SJSA1 (cell line): ENCODE measurements at places on chromosomes 1 and 21. TPM values are rescaled to one million over a fixed set of nuclear protein-coding genes. Genes with fewer than 3 reads are reported as not detected.

DNA sequence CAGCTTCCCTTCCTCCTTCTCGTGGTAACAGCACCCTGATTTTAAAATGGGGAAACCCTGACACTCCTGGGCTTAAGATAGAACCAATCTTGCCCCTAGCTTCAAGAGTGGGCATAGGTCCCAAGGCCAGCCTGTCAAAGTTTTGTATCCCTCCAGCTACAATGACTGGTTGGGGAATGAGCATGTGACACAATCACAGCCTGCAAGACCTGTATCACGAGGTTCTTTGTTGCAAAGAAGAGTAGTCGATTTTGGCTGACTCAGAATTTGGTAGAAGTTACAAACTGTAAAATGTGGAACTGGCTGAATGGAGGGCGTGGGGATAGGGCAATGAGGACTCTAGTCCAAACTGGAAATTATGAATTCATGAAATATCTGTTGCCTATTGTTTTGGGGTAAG is 18.7 kb downstream of the CTSK start:
- DNase-seq = no peak

Gene TXLNA
- 65.4 and 101 TPM in 2 replicates for total RNA-seq

GRCh38 chr1:60448850-60449249 is 375.3 kb upstream of the C1orf87 start:
- DNase-seq = no peak

Gene MYBPH
- total RNA-seq = not detected in 2 replicates

GRCh38 chr1:6884652-6885153 is 99.4 kb downstream of the CAMTA1 start:
- no peak for DNase-seq

Gene DMRTA2
- 15.0 and 16.3 TPM in 2 replicates for total RNA-seq

GRCh38 chr1:22317231-22317919 is 134.3 kb upstream of the ZBTB40 start:
- DNase-seq = no peak

GRCh38 chr1:2180297-2181245 is 14.0 kb downstream of the FAAP20 start:
- no peak for DNase-seq

DNA sequence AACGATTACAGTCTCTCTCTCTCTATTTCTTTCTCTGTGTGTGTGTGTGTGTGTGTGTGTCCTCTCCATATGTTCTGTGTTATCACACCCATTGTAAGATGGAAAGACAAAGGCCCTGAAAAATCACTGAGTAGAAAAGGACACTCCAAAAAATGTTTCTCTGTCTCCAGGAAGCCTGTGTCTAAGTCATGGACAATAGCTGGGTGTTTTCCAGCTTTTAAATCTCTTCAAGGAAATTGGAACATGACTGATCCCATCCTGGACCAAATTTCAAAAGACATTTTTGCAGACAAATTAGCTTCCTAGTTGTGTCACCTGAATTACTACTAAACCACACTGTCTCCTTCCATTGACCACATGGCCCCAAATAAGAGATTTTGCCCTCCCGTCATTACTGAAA is 31.0 kb upstream of the LMX1A start:
- no peak for DNase-seq

- DNase-seq = no peak
Observed at GRCh38 chr1:232695621-232696385, 65.9 kb upstream of the SIPA1L2 start.

- no peak for DNase-seq
Observed at GRCh38 chr1:214335567-214335966, 54.6 kb downstream of the SMYD2 start.

DNA sequence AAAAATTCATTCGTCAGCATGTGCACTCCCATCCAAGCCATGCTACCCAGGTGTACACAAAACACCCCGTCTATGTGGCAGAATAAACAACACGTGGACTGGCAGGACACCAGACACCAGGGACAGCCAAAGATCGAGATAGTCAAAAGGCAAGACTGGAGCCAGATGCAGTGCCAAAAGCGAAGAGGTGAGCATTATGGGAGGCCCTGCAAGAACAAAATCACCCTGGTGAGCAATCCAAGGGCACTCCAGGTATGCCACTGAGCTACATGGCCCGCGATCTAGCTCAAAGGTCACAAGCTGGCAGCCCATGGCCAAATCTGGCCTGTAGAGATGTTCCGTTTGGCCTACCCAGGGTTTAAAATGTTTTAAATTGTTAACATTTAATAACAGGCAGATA is 33.7 kb downstream of the PLPP3 start:
- no peak for DNase-seq

DNA sequence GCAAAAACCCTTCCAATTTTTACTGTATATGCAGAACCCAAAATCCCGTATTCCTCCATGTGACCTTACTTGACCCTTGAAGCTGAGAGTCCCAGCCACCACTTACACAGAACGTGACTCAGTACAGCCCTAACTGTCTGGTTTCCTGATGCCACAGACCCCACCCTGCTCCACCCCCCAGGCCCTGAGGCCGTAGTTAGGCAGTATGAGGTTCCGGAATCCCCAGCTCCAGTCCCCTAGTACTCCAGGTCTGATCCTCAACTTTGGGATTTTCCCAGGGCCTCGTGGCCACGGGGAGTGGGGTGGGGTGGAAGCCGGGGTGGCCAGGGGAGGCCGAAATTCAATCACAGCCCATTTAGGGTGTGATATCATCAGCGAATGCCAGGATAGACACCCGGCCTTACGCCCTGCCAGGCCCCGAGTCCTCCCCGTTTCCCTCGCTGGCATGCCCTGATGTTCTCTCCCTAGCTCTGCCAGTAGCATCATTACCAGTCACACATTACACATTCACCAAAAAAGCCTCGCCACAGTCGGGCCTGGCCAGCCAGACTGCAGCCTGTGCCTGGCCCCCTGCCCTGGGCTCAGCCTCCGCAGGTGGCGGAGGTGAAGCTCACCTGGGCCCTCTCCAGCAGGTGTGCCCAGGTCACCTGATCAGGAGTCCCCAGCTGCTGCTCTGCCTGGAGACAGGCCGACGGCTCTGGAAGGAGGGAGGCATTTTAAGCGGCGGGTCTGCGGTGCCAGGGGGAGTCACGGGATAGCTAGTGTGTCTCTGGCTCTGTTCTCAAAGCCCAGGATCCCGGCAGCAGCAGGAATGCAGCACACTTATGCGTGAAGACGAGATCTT is 70.8 kb downstream of the SCCPDH start:
- no peak for DNase-seq

- no peak for DNase-seq
Observed at GRCh38 chr1:58308206-58308605, 238.3 kb downstream of the OMA1 start.

DNA sequence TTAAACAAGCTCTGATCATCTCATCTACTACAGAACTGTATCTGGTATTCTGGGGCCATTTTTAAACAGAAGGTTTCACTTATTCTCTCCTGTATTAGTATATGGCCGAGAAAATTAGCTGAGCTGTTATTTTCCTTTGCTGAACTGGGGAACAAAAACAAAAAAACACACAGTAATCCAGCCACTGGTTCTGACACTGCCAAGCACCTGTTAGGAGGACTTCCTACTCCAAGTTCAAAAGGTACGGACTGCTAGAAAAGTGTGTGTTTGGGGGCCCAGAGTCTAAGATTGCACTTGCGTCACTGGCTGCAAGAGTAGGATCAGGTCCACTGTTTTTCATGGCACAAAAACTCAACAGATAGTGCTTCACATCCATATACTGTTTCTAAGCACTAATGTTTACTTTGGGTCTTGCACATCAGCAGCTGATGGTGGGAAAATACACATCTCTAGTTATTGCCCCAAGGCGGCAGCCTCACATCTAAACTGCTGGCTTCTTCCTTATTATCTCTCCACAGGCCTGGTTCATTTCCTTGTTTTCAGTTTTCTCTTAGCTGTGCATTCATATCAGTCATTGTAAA is 226.1 kb downstream of the FGGY start:
- DNase-seq = no peak

DNA sequence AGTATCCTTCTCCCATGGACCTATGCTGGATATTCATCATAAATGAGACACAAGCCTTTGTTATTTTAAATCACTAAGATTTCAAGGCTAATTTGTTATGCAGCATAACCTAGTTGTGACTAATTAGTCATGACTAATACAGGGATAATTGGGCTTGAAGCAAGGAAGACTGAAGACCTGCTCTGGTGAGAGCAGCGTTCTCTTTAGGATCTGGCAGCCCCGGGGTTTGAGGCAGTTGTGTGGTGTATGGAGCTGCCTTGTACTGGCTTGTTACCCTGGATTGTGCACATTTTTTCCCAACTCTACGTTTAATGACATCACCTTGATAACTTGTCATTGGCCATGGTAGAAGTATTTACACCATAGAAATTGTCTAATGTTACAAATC is 25.7 kb upstream of the SPAG17 start:
- no peak for DNase-seq

DNA sequence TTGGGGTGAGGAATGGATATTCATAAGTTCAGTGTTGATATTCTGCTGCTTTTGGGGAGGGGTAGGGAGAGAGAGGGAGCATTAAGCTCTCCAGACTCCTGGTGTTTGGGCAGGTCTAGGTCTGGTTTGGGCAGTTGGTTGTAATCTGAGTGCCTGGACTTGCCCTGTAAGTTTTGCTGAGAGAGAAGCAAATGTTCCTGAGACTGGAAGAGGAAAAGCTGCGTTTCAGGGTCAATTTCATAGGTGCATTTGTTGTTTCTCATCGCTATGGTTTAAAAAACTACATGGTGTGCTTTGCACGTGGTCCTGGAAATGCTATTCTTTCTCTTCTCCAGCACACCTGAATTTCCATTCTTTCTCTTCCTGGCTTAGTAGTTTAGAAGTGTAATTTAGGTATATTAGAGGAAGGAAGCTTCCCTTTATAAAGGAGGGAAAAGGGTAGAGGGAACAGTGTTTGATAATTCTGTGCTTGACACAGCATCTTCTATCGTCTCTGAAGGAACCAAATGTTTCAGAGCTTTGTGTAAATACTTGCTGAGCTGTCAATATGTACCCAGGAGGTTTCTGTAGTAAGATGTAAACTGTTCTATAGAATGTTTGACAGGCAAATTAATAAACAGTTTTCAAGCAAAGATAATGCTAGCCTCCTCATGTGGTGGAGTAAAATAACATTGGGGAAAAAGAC is 6.3 kb downstream of the ARID1A start:
- DNase-seq = no peak

Gene NFASC
- 0.03 TPM in 1 of 2 replicates, not detected in the other for total RNA-seq

- no peak for DNase-seq
Observed at GRCh38 chr1:183968386-183968785, 69.1 kb downstream of the COLGALT2 start.

DNA sequence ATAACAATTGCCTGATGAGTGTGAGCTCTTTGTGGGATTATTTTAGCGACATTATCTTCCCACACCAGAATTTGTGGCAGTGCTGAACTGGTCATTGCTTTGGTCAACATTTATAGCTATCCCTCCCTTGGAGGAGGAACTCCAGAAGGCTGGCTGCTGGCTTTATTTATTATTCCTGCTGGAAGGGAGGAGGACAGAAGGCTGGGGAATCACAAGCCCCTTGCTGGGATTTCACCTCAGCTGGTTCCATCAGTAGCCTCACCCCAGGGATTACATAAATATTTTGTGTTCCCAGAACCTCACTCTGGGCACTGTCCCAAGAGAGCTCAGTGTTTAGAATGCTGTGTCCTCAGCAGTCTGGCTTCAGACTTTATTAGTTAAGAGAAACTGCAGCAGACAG is 102.8 kb upstream of the C1orf21 start:
- peak; percentile 55 for DNase-seq

Gene KIF14
- total RNA-seq = 27.8 and 32.2 TPM in 2 replicates

Gene MAPKAPK2
- 45.4 and 58.6 TPM in 2 replicates for total RNA-seq

- no peak for DNase-seq
Observed at GRCh38 chr21:18218331-18218730, 26.3 kb upstream of the CHODL start.

Gene DCDC2B
- total RNA-seq = not detected in 2 replicates

DNA sequence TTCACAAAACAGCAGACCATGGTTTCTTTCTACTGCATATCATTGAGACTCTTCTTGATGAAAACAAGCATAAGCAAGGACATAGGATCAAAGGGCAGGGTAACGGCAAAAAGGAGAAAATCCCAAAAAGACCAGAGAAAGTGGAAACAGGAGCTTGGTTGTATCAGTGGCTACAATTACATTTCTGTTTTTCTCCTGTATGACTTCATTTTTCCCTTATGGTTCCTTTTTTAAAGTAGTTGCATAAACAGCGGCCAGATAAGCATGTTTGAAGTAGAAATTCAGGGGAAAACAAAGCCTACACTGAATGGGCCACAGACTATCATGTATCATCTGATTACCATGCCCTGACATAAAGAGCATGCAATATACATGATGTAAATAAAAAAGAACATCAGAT is 4.6 kb downstream of the EGLN1 start:
- no peak for DNase-seq

- no peak for DNase-seq
Observed at GRCh38 chr1:193438771-193439170, 252.4 kb upstream of the B3GALT2 start.

- DNase-seq = no peak
Observed at GRCh38 chr1:154879038-154879421, 8.9 kb upstream of the KCNN3 start.

Gene FLG2
- not detected in 2 replicates for total RNA-seq

DNA sequence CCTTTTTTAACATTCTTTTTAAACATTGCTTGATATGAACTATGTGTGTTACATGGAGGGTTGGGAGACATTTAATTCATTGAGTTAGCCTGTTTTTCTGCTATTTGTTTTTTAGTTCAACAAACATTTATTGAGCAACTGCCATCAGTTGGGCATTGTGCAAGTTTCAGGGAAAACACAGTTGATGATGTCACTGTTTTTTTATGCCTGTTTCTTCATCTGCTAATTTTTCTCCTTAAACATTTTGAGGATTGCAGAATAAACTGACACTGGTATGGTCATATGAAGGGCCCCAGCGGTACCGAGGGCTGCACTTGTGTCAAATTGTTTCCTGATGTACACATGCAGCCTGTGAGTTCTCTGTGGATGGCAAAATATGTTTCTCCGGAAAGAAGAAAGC is 253.0 kb downstream of the FGGY start:
- no peak for DNase-seq

GRCh38 chr1:234848972-234849649 is 239.1 kb upstream of the IRF2BP2 start:
- peak; percentile 75 for DNase-seq

DNA sequence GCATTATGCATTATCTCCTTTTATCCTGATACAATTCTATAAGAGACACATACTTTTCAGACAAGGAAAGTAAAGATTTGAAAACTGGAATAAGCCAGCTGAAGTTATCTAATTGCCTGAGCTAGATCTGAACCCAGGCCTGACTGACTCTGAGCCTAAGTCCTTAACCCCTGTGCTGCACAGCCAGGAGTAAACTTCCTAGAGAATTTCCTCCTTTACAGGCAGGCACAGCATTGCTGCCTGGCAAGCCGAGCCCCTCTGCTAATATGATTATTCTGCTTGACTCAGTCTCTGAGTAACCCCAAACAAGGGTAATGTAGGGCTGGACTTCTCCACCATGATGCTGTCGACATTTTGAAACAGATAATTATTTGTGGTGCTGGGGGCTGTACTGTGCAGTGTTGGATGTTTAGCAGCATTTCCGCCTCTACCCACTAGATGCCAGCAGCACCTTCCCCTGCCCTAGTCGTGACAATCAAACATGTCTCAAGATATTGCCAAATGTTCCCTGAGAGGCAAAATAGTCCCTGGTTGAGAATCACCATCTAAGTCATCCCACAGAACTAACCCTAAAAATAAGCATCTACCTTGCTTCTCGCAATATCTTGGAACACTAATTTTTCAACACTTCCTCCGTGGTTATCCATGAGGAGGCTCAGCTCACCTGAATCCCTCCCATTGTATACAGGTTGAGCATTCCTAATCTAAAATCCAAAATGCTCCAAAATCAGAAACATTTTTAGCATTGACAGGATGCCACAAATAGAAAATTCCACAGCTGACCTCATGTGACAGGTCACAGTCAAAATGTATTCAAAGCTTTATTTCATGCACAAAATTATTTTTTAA is 18.5 kb downstream of the CAMK1G start:
- DNase-seq = no peak

Gene BTBD19
- 0.81 and 4.0 TPM in 2 replicates for total RNA-seq
